Activated gamma-delta T cell treated with Interleukin-2 at 50 U/mL for 16 hours (primary cell): ENCODE measurements at places on chromosomes 6 and 20.
A peak's percentile ranks its signal among the peaks of the same experiment; 100 is the strongest.

GRCh38 chr20:24840121-24840713, 108.9 kb upstream of the CST7 start:
- no peak for DNase-seq

DNA sequence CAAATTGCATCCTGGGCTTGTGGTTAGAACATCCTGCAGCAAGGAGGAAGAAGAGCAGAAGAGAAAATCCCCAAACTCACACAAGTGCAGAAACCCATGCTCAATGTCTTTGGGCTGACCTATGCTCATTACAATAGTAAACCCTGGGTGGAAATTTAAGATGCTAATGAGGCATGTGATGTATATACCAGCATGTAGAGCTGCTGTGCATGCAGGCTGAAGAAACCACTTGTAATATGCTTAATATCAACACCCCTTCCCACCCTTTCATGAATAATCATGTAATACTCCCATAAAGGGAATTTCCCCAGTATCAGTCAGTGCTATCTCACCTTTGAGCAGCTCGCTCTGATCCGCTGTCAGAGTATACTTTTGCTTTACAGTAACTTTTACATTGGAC, 90.0 kb upstream of the GRIK2 start:
- no peak for DNase-seq

DNA sequence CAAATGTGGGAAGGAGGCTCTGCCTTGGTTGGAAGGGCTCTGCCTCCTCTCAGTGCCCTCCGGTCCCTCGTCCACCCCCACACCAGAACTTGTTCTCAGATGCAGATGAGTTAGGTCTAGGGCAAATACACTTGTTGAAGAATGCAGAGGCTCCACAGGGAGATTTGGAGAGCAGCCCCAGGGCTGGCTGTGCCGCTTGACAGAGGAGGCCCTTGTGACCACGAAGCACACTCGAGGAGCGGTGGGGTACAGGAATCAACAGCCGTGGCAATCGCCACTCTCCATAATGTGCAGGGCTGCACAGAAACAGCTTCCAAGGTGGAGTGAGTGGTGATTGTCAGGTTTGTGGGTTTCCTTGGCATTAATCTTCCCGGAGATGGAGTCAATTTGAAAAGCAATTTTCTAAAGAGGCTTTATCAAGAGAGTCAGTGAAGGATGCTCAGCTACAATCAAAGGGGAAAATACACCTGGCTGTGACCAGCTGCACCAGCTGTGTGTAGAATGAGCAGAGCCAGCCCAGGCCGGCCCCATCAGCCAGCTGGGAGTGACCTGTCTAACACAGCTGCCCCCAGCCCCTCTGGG, 59.5 kb downstream of the BFSP1 start:
- no peak for DNase-seq

- DNase-seq: no peak
Measured at GRCh38 chr6:47446669-47447330, 30.8 kb upstream of the CD2AP start.

GRCh38 chr20:63848003-63848911, 13.0 kb upstream of the ABHD16B start:
- no peak for DNase-seq

- DNase-seq: no peak
Measured at GRCh38 chr20:47524015-47524784, 22.5 kb downstream of the NCOA3 start.

- no peak for DNase-seq
Measured at GRCh38 chr20:21286775-21287174, 16.4 kb upstream of the XRN2 start.

DNA sequence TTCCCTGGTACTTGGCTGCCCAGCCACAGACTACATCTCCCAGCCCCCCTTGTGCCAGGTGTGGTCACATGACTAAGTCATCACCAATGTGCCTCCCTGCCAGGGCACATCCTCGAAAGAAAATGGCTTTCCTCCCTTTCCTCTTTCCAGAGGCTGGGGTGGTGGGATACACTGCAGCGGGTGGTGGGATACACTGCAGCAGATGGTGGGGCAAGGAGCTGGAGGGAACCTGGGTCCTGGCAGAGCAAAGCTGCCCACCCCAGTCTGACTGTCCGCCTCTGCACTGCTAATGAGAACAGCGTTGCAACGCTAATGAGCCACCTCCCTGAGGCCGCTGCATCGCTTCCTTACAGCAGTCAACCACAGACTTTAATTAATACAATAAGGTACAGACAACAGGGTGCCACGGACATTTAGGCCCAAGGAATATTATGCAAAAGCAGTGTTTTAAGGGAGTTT, 125.3 kb downstream of the PREX1 start:
- DNase-seq: no peak

- DNase-seq: no peak
Measured at GRCh38 chr6:2264932-2265331, 19.5 kb upstream of the GMDS start.

DNA sequence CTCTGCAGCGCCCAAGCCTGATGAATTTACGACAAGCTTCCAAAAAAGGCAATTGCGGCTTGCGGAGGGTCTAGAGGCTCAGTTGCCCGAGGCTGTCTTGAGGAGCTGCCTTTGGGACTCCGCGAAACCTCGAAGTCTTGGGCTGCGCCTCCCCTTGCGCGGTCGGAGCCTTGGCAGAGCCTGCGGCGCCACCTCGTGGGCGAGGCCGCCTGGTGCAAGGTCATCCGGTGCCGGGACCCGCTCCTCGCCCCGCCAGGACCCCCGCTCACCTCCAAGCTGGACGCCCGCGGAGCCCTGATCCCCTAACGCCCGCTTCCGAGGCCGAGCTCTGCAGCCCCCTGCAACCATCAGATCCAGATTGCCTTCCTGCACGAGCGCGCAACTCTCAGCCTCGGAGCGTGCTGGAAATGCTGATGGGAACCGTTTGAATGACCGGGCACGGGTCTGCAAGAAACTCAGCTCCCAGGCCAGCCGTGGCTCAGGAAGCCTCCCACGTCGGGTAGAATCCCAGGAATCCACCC, 14.9 kb upstream of the FAM210B start:
- DNase-seq: no peak

DNA sequence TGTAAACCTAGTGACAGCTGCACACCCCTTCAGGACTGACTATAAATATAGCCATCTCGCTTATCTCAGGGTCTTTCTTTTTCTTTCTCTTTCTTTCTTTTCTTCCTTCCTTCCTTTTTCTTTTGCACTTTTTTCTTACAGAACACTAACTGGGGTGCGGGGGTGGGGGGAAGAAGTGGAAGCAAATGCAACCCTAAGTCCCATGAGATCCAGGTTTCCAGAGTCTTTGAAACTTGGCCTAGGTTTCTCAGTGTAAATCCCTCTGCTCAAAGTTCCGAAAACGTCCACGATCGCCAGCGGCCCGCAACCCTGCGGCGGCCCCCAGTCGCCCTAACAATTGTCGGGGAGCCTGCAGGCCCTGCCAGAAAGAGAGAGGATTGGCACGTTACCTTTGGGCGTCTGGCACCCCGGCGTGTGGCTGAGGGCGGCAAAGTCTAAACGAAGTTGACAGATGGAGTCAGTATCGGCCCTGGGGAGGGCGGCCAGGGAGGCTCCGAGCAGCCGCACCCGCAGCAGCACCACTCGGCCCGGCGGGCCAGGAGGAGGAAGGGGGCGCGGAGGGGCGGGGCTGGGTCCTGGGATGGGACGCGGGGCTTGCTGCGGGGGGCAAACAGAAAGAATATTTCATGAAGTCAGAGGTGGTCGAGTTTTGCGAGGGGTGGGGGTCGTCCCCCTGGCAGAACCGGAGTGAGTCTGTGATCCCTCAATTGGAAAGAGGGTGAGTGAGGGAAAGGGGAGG, 577 bp upstream of the FOXF2 start:
- DNase-seq: no peak

- DNase-seq: peak; percentile 23
Measured at GRCh38 chr6:21595285-21596144, 2.0 kb downstream of the SOX4 start.

GRCh38 chr20:38079353-38079752, 45.8 kb downstream of the RPRD1B start:
- no peak for DNase-seq

- DNase-seq: no peak
Measured at GRCh38 chr6:51934098-51934497, 153.3 kb downstream of the PKHD1 start.

DNA sequence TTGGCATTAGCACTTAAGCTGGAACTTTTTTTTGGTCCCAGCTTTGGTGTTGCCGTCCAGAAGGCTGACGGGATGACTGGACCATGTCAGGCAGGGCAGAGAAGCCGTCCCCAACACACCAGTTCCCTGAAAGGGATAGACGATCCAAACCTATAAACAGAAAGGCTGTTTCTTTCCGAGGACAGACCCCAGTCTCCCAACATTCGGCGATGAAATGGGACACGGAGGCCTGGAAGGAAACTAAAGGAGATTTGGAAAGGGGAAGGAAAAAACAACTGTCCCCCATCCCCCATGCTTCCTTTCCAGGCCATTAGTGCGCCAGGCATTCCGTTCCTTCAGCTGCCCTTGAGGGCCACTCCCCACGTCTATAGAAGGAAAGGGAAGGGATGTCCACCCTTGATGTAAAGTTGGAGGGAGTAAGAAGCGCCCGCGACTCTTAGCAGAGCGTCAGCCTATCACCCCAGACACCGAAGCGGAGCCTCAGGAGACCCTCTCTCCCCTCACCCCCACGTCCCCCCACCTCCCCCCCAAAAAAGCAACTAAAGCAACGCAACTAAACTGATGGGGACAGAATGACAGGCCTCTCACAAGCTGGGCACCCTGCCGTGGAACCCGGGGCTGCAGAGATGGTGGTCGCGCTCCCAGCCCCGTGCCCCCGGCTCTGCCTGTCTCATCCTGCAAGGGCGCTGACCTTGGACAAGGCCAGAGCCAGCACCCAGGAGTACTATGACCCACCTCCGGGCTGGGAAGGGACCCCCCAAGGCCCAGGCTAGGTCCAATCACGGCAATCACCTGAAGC, 638 bp downstream of the BLCAP start:
- DNase-seq: no peak

GRCh38 chr6:160102956-160103824, 18.4 kb upstream of the SLC22A1 start:
- DNase-seq: no peak

GRCh38 chr6:167140589-167141474, 16.9 kb downstream of the GPR31 start:
- no peak for DNase-seq

DNA sequence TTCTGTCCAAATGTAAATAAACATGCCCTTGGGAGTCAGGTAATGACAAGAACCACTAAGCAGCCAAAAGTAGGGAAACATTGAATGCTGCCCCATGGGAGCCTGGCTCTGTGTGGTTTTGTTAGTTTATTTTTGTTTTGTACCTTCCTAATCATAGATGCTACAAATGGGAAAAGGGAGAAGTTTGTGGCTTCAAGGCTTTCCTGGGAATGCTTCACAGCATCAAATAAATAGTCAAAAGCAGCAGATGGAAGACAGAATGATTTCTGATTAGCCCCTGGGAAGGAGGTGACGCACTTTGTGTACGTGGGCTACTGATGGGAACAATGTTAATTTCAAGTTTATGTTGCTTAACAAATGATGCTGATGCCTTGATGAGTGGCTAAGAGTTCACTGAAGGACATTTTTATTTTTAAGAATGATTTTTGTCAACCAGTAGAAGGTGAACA, 532.7 kb downstream of the BCKDHB start:
- DNase-seq: no peak

- DNase-seq: no peak
Measured at GRCh38 chr6:75524322-75524972, 30.8 kb upstream of the FILIP1 start.

DNA sequence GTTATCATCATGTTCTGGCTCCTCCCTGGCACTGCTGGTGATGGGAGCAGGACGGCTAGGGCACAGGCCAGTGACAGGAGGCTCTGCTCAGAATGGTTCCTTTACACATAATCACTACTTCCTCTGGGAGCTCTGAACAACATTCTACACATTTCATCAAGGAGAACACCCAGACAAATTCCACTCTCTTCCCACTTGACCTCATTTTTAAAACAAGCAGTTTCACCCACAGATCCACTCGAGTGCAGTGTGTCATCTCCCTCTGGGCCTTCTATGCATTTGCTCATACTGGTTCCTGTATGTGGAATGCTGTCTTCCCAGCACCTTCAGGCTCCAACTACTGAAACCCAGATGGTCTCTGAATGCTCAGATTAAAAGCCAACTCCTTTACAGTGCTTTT, 84.8 kb downstream of the ELOVL5 start:
- DNase-seq: no peak

DNA sequence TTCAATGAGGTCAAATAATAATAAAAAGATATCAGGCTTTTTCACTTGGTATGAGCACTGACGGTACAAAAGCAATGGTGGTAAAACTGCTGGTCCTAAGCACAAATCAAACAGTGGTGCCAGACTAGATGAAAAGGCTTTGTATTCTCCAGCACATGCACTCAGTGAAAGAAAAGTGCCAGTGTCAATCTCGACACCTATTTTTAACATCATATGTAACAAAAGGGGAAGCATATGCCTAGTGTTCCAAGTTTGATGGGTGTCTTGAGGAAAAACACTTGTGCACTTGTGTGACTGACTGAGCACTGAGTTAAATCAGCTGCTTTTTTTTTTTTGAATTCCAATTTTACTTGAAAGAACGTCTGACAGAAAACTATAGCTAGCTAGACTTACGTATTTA, 27.3 kb downstream of the MED23 start:
- no peak for DNase-seq

DNA sequence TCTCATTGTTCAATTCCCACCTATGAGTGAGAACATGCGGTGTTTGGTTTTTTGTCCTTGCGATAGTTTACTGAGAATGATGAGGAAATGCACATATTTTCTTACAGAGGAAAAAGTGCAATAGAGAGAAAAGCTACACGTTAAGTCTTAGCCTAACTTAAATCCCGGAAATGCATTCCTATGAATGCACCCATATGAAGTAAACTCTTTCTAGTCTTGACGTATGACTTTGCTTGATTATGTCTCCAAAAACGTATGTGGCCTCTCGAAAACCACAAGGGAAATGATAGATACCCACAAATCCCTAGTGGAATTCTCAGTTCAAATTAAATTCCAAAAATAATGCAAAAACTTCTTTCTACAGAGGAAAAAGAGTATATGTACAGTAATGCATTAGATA, 90.7 kb upstream of the SASH1 start:
- DNase-seq: no peak

DNA sequence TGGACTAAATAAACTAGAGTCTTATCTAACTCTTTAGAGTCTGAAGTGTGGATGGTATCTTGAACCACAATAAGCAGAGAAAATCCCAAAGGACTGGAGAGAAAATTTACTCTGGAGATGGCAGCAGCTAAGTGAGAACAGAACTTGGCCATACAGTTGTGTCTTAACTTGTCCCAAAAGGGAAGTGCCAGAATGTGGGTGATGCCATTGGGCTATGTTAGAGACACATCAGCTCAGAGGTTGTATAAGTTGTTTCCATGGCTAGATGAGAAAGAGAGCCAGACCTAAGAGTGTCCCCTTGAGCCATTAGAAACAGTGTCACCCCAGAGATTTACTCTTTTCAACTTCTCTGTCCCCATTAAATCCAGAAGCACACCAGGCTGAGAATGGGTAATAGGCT, 36.2 kb downstream of the FOXO3 start:
- no peak for DNase-seq

- no peak for DNase-seq
Measured at GRCh38 chr20:58763076-58763475, 70.5 kb downstream of the NPEPL1 start.
